ENCODE measurements at places on chromosomes 12 and 14.

GRCh38 chr12:120229487-120230325 is 28.8 kb upstream of the RPLP0 start:
- no peak for DNase-seq

GRCh38 chr14:79331830-79332229 is 879.5 kb downstream of the DIO2 start:
- DNase-seq = no peak

- peak; percentile 71 for DNase-seq
Measured at GRCh38 chr14:28756884-28757570, 9.6 kb upstream of the FOXG1 start.

DNA sequence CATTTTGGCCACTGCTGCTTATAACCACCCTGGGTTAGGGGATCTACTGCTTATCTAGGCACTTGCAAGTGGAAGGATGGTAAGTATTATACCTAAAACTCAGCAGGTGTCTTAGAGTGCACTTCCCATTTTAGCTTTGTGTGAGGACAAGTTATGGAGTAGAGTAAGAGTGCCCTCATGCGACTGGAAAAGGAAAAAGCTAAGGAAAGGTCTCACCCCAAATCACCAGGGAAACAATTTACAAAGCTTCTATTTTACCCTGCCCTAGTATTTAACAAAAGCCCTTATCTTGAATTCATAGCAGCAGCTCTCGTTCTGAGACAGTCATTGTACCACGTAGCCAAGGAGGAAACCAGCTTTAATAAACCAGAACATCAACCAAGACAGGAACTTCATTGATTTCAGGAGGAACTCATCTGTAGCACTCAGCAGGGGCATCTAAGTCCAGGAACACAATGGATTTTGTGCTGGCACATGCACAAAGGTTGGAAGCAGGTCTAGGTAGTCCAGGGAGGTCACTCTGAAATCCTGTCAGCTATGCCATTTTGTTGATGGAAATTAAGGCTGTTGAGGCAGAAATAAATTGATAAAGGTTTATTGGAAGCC is 2.9 kb downstream of the RDH12 start:
- peak; percentile 53 for DNase-seq

DNA sequence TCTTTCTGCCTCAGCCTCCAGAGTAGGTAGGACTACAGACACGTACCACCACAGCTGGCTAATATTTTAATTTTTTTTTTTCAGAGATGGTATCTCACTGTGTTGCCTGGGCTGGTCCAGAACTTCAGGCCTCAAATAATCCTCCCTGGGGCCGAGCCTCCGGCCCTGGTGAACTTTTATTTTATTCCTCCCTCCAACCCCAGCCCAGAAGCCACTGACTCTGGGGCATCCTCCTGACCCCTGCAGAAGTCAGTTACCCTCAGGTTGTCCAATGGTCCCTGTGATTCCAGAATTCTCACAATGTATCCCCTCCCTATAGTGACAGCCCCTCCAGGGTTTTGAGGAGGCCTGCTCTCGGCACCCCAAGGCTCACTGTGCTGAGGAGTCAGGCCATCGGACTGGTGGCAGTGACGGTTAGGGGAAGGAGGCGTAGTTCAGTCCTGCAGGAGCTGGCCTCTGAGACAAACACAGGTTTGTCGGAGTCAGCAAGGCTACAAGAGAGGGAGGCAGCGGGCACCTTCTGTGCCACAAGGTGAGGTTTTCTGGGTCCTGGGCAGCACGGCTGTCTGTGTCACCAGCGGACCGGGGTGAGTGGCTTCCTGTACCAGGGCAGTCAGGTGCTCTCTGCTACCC is 19.4 kb upstream of the FIGNL2 start:
- no peak for DNase-seq

- peak; percentile 77 for DNase-seq
Measured at GRCh38 chr12:30862486-30862885, 64.1 kb upstream of the TSPAN11 start.

- peak; percentile 16 for DNase-seq
Measured at GRCh38 chr12:104672501-104673265, 215.9 kb downstream of the CHST11 start.

DNA sequence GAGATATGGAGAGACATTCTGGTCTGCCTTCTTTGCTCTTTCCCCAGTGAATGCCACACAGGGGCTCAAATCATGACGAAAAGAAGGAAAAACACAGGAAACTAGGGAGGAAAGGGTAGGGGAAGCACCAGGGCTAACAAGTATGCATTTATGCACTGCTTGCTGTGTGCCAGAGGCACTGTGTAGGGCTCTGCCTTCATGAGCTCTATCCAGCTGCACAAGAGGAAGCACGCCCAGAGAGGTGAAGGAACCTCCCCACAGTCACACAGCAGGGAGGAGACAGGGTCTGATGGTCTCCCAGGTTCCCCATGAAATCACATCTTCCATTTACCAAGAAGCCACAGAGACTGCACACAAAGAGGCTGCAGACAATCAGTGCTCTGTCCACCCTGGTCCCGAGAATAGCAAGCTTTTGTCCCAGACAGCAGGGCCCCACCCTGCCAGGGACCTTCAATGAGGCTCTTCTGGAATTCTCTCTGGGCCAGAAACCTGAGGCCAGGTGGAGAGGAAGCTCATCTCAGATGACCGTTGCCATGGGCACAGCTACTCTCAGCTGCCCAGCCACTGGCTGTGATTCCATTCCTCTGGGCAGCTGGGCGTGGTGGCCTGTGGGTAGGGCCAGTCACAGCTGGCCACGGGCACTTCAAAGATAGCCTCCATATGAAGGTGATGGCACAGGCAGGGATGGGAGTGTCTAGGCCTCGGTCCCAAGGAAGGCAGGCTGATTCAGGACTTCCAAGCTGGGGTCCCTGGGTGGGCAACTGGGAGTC is 7.3 kb upstream of the TRPV4 start:
- DNase-seq = no peak

DNA sequence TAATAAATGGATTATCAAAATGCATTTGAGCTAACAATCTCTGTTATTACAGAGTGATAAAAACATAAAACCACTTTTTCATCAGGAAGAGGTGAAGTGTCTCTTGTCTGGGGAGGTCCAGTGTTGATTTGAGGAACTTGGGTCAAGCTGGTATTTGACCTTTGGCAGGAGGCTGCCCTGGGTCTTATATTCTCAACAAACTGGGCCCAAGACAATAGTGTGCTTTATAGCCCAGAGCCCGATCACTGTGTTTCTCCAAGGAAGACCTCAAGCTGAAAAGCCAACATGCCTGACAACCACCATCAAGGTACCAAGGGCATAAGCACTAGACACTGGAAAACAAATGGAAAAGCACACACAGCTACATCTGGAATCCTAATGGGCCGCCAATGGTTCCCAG is 137.0 kb downstream of the SLC25A21 start:
- DNase-seq = no peak

GRCh38 chr12:92634202-92634601 is 68.6 kb upstream of the PLEKHG7 start:
- DNase-seq = no peak

- DNase-seq = no peak
Measured at GRCh38 chr12:59086126-59086525, 165.8 kb upstream of the LRIG3 start.

DNA sequence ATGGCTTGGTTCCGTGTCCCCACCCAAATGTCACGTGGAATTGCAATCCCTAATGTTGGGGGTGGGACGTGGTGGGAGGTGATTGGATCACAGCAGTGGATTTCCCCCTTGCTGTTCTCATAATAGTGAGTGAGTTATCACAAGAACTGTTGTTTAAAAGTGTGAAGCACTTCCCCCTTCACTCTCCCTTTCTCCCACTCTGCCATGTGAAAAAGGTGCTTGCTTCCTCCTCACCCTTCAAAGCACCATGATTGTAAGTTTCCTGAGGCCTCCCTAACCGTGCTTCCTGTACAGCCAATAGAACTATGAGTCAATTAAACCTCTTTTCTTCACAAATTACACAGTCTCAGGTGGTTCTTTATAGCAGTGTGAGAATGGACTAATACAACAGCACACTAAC is 5.3 kb upstream of the CEP128 start:
- no peak for DNase-seq

- peak; percentile 99 for DNase-seq
Measured at GRCh38 chr12:75480469-75480949, at the start of gene GLIPR1. Gene GLIPR1 (plus strand): TSS chr12:75480755. CDS start chr12:75480881, 126 bp downstream.

DNA sequence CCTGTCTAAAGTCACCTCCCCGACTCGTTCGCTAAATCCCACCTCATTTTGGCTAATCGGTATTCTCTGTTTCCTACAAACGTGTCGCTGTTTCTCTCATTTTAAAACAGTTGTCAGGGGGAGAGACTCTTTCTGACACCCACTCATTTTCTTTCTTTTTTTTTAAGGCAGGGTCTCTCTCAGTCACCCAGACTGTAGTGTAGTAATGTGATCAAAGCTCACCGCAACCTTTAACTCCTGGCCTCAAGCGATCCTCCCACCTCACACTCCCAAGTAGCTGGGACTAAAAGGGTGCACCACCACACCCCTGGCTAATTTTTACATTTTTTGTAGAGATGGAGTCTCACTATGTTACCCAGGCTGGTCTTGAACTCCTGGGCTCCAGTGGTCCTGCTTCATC is 19.1 kb downstream of the WDR20 start:
- no peak for DNase-seq

DNA sequence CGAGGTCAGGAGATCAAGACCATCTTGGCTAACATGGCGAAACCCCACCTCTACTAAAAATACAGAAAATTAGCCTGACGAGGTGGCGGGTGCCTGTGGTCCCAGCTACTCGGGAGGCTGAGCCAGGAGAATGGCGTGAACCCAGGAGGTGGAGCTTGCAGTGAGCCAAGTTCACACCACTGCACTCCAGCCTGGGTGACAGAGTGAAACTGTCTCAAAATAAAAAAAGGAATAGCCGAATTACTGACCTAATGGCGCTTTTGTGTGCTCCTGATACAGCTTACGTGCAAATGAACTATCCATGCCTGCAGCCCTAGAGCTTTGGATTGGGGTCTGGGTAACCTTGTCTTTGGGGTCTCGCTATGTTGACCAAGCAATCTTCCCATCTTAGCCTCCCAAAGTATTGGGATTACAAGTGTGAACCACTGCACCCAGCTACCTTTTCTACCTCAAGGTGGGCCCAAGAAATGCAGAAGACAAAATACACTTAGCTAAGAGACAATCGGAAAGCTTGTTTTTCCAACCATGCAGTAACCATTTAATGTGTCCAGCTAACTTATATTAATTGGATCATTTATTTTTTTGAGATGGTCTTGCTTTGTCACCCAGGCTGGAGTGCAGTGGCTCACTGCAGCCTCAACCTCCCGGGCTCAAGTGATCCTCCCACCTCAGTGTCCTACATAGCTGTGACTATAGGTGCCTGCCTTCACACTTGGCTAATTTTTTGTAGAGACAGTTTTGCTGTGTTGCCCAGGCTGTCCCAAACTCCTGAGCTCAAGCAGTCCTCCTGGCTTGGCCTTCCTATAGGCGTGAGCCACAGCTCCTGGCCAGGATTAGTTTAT is 5.5 kb downstream of the PABPN1 start:
- no peak for DNase-seq

DNA sequence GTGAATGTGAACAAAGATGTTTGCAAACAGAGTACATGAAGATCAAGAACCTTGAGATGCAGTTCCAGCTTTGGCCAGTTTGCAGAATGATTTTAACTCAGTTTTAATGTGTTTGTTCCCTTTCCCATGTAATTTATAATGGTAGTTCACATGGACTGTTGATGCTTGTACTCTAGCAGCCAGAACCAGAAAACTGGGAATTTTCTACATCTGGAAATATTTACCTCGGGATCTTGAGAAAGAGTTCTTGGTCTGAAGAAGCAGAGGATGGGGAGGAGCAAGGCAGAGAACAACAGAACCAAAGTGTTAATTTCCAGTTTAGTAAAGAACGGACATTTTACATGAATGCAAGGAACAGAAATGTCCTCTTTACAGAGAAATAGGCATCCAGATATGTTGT is 37.0 kb upstream of the PMCH start:
- DNase-seq = no peak

DNA sequence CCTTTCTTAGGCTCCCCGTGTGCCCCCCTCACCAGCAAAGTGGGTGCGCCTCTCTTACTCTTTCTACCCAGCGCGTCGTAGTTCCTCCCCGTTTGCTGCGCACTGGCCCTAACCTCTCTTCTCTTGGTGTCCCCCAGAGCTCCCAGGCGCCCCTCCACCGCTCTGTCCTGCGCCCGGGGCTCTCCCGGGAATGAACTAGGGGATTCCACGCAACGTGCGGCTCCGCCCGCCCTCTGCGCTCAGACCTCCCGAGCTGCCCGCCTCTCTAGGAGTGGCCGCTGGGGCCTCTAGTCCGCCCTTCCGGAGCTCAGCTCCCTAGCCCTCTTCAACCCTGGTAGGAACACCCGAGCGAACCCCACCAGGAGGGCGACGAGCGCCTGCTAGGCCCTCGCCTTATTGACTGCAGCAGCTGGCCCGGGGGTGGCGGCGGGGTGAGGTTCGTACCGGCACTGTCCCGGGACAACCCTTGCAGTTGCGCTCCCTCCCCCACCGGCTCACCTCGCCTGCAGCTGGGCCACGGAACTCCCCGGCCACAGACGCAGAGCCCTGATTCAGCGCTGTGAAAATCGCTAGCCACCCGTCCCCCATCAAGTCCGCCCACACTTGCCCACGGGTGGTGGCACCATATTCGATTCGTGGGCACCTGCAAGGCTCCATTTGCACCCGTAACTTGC is 1.3 kb downstream of the TMEM233 start:
- peak; percentile 13 for DNase-seq

- no peak for DNase-seq
Measured at GRCh38 chr12:10088031-10088430, 10.8 kb downstream of the CLEC1A start.

DNA sequence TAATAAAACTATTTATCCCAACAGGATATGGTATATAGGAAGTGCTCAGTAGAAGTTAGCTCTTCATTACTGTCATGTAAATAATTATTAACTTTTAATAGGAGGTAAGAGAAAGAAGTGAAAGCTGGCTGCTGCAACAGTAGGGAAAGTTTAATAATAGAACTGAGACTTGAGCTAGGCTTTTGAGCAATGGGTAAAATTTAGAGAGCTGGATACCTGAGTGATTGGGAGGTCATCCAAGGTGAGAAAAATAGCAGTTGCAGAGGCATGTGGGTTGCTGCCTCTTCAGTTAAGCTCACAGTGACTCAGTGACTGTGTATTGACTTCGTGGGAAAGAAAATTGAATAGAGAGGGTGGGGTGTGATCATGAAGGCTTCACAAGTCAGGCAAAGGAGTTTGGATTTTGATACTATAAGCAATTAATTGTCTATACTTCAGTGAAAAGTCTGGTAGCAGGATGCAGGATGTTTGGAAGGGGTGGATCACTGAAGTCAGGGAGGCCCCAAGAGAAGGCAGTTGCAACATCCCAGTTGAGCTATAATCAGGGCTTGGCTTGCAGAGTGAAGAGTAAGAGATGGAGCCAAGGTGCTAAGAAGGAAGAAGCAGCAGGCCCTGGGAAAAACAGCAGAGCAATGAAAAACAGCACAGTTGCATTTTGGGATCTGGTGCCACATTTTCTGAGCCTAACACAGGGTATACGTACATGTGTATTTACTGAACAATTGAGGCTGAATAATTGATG is 172.0 kb upstream of the FRMD6 start:
- DNase-seq = no peak
